ENCODE measurements at places on chromosomes 16 and 17.

- no peak for DNase-seq
Observed at GRCh38 chr16:11992008-11992584, 15.6 kb downstream of the SNX29 start.

GRCh38 chr17:40284085-40284713 is 3.5 kb upstream of the CDC6 start:
- peak; percentile 75 for DNase-seq

DNA sequence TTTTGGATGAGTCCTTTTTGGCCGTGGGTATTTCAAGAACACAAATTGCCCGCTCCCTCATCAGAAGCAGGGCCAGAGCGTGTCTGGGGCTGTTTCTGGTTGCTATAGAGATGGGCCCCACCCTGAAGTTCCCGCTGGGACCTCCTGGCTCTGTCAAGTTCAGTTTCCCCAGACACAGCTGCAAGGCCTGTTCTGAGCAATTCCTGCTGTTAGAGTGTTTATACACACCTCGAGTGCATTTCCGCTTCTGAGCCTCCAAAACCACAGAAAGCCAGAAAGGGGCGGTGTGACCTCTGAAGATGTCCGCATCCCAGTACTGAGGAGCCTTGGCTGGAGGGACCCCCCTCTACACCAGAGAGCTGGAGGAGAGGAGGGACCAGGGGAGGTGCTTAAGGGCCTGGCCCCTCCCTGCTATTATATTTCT is 9.3 kb upstream of the WBP2 start:
- DNase-seq, result peak; percentile 86

- peak; percentile 15 for DNase-seq
Observed at GRCh38 chr17:49603720-49604119, 28.0 kb downstream of the NXPH3 start.

- DNase-seq, result no peak
Observed at GRCh38 chr16:77939968-77940367, 82.4 kb upstream of the CLEC3A start.

- no peak for DNase-seq
Observed at GRCh38 chr16:11276896-11277593, 765 bp upstream of the PRM2 start.

GRCh38 chr17:79601604-79602424 is 9.0 kb downstream of the RBFOX3 start:
- no peak for DNase-seq

DNA sequence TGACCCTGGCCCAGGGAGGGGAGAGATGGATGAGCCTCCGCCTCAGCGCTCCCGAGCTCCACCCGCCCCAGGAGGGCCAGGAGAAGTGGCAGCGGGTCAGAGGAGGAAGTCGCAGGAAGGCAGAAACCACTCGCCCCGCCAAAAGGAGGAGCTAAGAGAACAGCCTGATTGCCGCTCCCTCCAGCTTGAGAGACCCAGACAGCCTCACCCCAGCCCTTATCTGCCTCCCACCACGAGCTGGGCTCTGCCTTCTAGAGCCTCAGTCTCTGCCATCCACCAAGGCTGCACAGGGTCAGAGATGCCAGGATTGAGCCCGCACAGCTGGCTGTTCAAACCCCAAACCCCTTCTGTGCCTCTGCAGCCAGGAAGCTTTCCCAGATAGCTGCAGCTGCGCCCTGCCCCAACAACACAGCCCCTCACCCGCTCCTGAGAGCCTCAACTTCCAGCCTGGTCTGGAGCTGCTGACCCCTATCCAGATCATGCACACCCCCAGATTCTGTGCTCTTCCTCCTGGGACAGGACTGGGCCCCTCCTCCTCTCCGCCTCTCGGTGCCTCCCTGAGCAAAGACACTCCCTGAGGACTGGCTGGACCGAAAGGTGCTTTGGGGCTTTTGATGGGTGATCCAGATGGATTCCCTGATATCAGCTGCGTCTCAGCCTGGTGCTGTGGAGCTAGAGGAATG is 1.0 kb upstream of the ATP2A3 start:
- peak; percentile 69 for DNase-seq

DNA sequence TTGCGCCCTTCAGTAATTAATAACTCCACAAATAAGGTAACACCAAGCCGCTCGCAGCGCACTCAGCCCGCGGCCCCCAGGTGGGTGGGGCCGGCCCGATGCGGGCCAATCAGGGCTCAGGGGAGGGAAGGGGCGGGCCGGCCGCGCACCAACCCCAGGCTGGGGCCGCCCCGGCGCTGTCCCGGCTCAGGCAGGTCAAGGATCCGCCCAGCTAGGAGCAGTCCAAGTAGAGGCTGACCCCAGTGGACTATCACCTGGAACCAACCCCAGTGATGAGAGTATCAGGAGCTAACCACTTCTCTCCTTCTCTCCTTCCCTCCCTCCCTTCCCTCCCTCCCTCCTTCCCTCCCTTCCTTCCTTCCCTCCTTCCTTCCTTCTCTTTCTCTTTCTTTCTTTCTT is 110.8 kb downstream of the C16orf78 start:
- DNase-seq, result no peak

DNA sequence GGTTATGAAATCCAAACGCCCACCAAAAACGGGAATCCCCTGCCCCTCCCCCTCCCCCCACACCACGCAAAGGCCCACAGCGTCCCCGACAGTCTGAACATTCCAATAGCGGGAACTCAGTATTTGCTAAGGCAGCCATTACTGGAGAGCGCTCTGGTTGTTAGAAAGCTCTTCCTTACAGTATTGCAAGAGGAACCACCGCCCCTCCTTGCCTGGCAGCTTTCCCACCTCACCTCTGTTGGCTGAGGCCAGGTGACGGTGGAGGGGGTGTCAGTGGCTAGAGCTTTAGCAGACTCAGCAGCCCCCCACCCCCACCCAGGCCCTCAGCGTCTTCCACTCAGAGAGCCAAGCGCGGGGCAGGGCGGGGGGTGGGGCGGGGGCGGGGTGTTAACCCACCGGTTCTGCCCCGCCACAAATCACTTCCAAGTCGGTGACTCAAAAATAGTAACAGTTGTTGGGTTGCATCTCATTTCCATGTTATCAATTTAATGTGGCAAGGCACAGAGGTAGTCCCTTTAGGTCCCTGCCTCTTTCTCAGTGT is 2.2 kb upstream of the PLEKHH3 start:
- peak; percentile 67 for DNase-seq

- DNase-seq, result no peak
Observed at GRCh38 chr17:50114401-50114800, 15.6 kb downstream of the SAMD14 start.

GRCh38 chr16:4699046-4699556 is 5.7 kb downstream of the NUDT16L1 start:
- DNase-seq, result no peak

DNA sequence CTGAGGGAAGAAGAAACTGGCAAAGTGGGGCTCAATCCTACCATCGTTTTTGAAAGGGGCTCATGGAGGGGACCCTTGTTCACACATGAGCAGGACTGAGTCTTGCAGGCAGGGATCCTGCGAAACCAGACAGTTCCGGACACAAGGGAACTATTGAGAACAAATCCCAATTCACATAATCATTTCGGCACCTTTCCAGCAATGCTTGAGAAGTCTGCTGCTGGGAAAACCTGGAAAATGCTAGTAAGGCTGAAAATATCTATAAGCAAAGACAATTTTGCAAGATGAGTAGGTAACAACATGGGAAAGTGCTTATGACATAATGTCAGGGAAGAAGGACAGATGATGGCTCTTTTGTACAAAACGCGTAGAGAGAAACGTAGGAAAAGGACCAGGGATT is 52.1 kb upstream of the BPTF start:
- DNase-seq, result peak; percentile 9

- DNase-seq, result no peak
Observed at GRCh38 chr16:66161942-66162341, 204.5 kb upstream of the CDH5 start.

- no peak for DNase-seq
Observed at GRCh38 chr17:83177611-83178532, 98.5 kb downstream of the METRNL start.

DNA sequence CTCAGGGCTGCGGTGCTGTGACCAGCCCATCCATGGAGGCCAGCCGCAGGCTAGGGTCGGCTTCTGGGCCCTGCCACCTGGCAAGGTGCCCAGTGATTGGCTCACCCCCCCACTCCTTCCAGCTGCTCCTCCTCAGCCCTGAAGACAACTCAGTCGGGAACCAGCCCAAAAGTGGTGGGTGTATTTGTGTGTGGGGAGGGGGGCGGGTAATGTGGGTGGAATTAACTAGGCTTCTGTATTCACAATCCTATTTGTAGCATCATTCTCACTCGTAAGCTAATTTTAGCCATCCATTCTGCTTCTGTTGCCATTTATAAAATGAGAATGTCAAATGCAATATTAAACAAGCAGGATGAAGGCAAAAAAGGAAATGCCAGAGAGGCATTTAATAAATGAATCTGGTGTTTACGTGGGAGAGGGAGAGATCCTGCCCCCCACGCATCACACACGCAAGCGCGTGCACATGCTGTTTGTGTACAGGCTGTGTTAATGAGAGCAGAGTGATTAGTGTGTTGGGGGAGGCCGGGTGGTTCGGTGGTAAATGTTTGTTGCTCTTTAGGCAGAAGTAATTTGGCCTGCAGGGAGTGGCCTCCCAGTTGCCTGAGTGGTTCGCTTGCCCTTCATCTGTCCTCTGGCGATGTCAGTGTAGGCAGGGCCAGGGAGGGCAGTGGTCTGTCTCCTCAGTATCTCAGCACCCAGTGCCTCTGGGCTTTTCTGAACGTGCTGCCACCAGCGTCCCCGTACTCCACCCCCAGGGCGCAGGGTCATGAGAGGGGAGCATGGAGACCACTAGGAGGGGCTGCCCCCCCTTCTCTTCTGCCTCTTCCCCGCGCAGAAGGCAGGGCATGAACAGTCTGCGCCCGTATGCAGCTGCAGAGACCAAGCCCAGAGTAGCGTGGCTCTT is 140.1 kb downstream of the CCDC182 start:
- DNase-seq, result no peak

GRCh38 chr16:495127-495748 is 32.3 kb upstream of the CAPN15 start:
- peak; percentile 63 for DNase-seq

DNA sequence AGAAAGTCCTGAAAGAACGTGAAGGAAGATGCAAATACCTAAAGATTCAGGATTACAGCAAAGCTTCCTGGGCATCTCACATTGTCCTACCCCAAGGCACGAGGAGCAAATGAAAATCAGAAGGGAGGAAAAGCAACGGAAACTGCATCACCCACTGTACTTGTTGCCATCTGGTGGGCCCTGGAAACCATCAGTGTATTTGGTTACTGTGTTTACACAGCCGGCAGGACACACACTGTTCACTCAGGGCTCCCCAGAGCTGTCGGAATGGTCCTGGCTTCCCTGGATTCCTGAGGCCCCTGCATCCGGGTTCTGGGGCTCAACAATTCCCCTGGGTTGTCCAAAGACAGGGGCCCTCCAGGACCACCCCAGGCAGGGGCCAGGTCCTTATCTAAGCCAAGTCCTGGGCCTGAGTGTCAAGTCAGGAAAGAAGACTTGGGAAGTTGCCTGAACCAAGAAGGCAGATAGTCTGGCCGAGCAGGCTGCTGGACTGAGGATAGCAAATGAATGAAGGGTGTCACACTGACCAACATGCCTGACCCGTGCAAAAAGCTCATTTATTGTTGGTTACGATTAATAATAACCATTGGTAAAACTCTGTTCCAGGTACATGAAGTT is 52.8 kb downstream of the SOX9 start:
- no peak for DNase-seq

DNA sequence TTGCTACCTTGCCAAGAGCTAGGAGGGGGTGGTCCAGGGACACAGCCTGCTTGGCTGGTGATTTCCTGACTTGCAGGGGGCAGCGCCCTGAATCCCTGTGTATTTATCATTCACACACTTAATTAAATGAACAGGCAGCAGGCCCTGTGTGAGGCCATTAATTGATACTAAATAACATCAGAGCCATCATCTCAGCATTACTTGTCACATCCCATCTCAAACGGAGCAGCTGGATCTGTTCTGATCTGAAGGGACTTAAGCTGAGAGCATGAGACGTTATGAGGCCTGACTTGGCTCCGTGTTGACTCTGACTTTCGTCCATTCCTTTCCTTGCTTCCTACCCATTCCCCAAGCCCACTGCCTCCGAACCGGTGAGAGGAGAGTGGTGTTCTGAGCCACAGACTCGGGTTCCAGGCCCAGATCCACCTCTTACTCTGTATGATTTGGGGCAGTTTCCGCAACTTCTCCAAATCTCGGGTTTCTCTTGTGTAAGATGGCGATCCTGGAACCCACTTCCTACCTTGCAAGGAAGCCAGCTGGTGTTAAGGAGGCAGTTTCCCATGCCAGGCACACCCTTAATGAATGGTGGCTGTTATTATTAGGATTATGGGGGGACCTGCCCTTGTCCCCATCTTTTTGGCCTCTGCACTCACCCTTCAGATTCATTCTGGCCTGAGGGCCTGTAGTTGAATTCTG is 33.8 kb downstream of the CACNA1G start:
- no peak for DNase-seq

DNA sequence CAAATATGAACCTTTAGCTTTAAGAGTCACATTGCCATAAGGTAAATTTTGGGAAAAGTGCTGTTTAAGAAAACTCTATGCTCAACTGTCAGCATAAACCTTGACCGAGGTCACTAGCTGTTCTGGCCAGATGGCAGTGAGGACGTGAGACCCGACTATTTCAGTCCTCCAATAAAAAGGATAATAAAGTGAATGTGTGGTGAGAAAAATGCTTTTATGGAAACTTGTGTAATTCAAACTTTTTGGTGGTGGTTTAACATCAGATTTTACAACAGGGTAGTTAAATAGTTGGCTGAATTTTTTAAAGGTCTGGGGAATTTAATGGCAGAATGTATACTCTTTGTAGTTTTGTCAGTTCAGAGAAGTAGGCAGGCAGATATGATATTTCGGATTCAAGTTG is 391.1 kb downstream of the PMP22 start:
- no peak for DNase-seq

- DNase-seq, result peak; percentile 100
Observed at GRCh38 chr17:76872221-76872873, 4.1 kb downstream of the MGAT5B start.

DNA sequence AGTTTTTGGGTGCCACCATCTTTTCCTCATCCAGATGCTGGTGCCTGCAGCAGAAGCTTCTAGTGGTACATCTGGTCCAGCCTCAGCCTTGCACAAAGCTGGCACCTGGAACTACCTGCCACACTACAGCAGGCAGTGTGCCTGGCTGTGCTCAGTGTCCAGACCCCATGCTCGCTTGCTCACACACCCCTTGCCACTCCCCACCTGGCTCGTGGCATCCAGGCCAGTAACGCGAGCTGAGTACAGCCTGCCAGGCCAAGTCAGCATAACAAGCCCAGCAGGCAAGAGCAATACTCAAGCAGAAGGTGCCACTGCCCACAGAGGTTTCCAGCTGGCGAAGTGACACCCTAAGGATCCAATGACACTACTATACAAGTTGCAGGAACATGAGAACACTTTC is 29.7 kb upstream of the KIF2B start:
- DNase-seq, result no peak

Data from ELR (cell line).